Suppressor macrophage treated with lipopolysaccharide for 4 hours (primary cell): ENCODE measurements at places on chromosomes 13 and 19.

DNA sequence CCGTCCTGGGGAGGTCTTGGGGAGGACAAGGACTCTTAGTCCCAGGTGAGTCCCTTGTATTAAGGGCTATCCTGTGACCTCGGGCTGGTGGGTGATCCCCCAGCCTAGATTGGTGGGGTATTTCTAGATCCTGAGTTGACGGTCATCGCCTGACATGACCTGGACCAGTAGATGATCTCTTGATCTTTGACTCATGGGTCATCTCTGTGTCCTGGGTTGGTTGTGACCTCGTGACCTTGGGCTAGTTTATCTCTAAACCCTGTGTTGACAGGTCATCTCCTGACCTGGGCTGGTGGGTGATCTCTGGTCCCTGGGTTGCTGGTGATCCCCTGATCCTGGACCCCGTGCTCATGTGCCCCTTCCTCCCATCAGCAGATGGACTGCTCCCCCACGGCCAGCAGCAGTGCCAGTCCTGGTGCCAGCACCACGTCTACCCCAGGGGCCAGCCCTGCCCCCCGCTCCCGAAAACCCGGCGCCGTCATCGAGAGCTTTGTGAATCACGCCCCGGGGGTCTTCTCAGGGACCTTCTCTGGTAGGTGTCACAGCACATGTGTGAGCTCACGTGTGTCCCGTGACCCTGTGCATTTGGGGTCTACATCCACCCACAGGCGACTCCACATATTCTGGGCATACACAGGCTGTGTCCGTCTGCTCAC lies 6.3 kb downstream of the MIDN start:
- no peak for DNase-seq

DNA sequence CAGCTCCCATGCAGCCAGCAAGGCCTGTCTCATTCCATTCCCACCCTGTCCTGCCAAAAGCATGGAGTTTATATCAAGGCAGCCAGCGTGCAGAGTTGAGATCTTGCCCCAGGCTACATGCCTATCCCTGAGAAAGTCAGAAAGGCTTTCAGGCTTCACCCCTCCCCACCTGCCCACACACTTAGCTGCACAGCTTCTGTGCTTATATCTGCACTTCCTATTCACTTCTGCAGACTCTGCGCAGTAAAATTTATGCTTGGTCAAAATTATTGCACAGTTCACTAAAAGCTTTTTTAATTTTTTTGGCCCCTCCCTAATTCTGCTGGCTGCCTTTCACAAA lies 12.5 kb upstream of the ZNF675 start:
- DNase-seq, result no peak

DNA sequence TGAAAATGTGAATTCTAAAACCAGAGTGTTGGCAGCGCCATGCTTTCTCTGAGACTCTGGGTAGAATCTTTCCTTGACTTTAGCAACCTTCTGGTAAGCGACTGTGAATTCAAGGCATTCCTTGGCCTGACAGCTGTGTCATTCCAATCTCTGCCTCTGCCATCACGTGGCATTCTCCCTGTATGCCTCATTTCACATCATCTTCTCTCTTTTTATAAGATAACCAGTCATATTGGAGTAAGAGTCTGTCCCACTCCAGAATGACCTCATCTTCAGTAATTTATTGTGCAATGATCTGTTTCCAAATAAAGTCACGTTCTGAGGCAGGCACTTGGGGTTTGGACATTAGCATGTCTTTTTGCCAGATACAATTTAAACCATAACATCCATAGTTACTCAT lies 103.4 kb upstream of the POSTN start:
- no peak for DNase-seq

DNA sequence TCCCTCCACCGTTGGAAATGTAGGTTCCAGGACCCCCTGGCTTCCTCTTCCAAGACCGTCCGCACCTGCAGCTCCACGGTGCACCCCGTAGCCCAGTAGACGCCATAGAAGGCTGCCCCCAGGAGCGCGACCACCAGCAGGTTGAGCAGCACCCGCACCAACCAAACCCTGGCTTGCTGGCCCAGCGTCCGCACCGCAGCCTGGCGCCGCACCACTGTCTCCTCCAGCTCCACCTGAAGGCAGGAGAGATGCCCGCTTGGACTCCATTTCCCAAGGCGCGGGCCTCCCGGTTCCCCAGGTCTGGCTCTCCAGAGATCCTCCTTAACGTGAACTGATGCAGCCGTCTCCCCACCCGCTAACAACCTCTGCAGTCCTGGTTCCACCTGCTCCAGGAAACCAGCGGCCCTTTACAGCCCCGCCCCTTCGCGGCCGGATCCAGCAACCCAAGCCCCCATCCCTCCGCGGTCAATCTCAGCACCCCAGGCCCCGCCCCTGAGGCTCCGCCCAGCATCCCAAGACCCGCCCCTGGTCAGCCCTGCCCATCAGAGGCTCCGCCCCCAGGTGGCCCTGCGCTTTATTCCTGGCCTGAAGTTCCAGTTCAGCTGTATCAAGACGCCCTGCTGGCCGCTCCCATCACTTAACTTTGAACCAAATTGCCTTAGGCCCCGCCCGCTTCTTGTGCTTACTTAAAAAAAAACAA lies 5.0 kb upstream of the LENG1 start:
- peak; percentile 62 for DNase-seq

GRCh38 chr19:19403373-19403901 lies 2.0 kb upstream of the GATAD2A start:
- peak; percentile 61 for DNase-seq

- peak; percentile 70 for DNase-seq
Measured at GRCh38 chr19:3324405-3324856, 42.0 kb upstream of the NFIC start.

DNA sequence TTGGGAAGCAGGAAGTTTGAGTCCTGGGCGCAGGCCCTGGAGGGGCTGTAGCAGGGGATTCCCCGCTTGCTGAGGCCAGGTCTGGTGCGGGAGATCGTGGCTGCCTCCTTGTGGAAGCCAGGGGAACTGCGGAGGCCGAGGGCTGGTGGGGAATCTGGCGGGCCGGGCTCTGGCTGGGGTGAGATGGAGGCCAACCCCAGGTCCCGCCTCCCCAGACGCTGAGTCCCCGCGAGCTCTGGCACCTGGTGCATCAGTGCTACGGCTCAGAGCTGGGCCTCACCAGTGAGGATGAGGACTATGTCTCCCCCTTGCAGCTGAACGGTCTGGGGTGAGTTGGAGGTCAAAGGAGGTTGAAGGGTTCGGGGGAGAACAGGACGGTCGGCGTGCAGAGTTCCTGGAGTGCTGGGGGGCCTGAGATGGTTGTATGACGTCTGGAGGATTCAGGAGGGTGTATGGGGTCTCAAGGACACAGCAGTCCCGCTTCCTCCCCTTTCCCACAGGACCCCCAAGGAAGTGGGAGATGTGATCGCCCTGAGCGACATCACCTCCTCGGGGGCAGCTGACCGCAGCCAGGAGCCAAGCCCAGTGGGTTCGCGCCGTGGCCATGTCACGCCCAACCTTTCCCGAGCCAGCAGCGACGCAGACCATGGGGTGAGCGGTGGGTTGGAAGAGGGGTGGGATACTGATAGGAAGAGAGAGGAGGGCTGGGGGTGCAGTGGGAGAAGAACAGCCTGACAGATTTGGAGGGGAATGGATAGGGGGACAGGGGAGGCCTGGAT lies 13.1 kb downstream of the GRAMD1A start:
- DNase-seq, result peak; percentile 78

- DNase-seq, result no peak
Measured at GRCh38 chr13:95254339-95254738, 46.9 kb downstream of the ABCC4 start.

DNA sequence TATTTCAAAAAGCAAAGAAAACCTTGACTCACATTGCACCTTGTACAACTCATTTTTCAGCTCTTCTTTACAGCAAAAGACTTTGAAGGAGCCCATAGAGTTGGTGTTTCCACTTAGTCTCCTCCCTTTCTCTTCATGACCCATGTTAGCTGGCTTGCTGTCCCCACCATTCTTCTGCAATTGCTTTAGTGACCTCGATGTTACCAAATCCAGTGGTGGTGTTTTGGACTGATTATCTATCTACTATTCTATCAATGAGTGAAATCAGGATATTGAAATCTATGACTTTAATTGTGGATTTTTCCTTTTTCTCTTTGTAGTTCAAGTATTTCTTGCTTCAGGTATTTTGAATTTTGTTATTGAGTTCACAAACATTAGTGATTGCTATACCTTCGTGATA lies 197.3 kb downstream of the GPC5 start:
- DNase-seq, result no peak

- peak; percentile 58 for DNase-seq
Measured at GRCh38 chr19:39474139-39474620, 6.5 kb upstream of the TIMM50 start.

- DNase-seq, result no peak
Measured at GRCh38 chr19:21835429-21835809, 563 bp downstream of the ZNF43 start.

DNA sequence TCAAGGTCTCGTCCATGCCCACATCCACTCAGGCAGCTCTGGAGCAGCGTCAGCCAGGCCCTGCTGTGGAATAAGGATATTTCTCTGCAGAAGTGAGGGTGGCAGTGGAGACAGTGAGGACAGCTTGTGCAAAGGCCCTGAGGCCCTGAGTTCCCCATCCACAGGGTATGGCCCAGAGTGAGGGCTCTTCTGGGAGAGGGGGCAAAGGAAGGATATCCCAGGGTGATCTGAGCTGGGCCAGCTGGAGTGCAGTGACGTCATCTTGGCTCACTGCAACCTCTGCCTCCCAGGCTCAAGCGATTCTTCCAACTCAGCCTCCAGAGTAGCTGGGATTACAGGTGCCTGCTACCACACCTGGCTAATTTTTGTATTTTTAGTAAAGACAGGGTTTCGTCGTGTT lies 11.5 kb downstream of the MARK4 start:
- no peak for DNase-seq

GRCh38 chr19:21317821-21318220 lies 11.4 kb downstream of the ZNF708 start:
- DNase-seq, result no peak

DNA sequence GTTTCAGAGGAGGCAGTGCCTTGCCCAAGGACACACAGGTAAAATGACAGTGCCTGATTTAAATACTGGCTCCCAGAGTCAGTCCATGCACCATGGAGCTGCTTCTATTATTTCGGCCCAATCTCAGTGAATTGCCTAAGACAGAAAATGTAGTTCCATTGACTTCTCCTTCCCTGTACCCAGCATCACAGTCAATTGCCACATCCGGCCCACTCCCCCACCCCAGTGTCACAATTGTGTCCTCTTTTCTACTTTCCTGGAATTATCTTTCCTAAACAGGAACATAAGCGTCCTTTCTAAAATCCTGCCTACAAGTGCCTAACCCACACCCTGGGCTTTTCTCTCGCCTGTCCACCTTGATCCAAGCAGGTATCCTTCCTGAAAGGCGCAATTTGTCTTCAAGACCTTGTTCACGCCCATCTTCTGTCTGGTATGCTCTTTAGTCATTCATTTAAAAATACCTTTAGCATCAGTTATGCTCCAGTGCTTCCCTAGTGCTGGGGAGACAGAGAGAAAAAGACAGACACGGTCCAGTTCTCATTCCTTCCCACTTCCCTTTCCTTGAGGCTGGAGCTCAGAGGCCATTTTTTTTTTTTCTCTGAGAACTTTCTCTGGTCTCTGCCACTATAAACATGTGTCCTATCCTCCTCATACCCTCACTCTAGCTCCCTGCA lies 411.4 kb downstream of the LIG4 start:
- DNase-seq, result no peak

- no peak for DNase-seq
Measured at GRCh38 chr19:32858559-32858958, 11.0 kb downstream of the SLC7A9 start.

DNA sequence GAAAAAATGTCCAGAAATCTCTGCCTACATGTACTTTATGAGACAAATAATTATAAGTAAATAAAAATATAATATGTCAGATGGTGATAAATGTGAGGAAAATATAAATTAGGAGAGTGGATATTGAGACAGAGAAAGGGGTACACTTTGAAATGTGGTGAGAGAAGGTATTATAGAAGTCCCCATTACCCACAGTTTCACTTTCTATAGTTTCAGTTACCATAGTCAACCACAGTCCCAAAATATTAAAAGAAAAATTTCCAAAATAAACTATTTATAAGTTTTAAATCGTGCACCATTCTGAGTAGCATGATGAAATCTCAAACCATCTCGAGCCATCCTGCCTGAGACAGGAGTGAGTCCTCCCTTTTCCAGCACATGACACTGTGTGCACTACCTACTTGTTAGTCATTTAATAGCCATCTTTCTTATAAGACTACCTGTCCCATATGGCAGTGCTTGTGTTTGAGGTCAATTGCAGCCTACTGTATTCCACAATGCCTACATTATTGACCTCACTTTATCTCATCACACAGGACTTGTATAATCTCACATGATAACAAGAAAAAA lies 653.7 kb downstream of the DACH1 start:
- DNase-seq, result no peak

- peak; percentile 61 for DNase-seq
Measured at GRCh38 chr19:19600793-19601330, 17.6 kb downstream of the PBX4 start.

GRCh38 chr19:2254064-2254872 lies 1.9 kb downstream of the JSRP1 start:
- DNase-seq, result no peak

- no peak for DNase-seq
Measured at GRCh38 chr13:111370570-111371535, 50.4 kb downstream of the TEX29 start.

DNA sequence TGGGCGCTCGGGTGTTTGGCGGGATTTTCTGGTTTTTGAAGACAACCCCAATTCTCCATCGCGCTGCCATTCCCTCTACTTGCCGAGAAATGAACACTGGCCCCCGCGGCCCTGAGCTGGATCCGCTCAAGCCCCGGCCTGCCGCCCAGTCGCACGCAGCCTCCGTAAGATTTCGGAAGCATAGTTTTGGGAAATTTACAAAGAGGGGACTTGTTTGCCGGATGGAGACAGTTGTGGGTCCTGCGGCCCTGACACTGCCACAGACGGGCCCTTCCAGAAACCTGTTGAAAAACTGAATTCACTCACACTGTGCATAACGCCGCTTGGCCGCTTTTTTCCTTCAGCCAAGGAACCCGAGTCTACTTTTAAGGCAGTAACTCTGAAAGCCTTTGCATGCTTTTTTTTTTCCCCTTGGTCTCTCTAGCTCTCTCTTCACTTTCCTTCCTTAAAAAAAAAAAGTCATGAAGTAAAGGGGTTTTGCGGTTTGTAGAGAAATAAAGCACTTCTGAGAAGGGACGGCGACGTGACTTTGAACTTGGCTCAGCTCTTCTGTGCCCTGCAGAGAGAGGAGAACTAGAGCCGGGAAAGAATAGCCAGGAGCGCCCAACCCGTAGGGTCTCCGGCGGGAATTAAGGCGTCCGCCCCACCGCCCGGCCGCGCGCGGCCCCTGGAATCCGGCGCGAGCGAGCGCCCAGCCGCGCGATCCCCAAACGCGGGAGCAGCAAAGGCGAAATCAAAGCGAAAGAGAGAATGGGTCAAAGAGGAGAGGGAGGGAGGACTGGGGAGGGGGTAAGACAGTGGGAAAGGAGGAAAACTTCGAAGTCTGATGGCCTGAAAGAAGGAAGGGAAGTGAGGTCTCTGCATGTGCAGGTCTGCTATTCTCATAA lies 3.4 kb upstream of the ZIC2 start:
- no peak for DNase-seq

- no peak for DNase-seq
Measured at GRCh38 chr13:72199640-72200039, 332.6 kb upstream of the DACH1 start.

GRCh38 chr19:8423817-8424223 lies 10.7 kb downstream of the MARCHF2 start:
- DNase-seq, result peak; percentile 99

- peak; percentile 46 for DNase-seq
Measured at GRCh38 chr13:19597523-19597922, 35.9 kb upstream of the MPHOSPH8 start.
